Effector CD4-positive, alpha-beta T cell (primary cell): ENCODE measurements at places on chromosomes 7 and 10.

DNA sequence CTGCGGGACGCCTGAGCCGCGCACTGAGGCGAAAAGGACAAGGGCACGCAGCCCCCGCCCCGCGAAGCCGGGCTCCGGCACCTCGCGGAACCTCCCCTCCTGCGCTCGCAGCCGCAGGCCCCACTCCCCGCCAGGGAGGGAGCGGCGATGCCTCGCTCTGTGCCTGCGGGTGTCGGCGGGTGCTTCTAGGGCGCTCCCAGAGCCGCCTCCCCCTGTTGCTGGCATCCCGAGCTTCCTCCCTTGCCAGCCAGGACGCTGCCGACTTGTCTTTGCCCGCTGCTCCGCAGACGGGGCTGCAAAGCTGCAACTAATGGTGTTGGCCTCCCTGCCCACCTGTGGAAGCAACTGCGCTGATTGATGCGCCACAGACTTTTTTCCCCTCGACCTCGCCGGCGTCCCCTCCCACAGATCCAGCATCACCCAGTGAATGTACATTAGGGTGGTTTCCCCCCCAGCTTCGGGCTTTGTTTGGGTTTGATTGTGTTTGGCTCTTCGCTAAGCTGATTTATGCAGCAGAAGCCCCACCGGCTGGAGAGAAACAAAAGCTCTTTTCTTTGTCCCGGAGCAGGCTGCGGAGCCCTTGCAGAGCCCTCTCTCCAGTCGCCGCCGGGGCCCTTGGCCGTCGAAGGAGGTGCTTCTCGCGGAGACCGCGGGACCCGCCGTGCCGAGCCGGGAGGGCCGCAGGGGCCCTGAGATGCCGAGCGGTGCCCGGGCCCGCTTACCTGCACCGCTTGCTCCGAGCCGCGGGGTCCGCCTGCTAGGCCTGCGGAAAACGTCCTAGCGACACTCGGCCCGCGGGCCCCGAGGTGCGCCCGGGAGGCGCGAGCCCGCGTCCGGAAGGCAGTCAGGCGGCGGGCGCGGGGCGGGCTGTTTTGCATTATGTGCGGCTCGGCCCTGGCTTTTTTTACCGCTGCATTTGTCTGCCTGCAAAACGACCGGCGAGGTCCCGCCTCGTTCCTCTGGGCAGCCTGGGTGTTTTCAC is 519 bp downstream of the ITGB8 start:
- no peak for DNase-seq

- no peak for DNase-seq
Observed at GRCh38 chr10:78455811-78456210, 422.1 kb downstream of the RPS24 start.

DNA sequence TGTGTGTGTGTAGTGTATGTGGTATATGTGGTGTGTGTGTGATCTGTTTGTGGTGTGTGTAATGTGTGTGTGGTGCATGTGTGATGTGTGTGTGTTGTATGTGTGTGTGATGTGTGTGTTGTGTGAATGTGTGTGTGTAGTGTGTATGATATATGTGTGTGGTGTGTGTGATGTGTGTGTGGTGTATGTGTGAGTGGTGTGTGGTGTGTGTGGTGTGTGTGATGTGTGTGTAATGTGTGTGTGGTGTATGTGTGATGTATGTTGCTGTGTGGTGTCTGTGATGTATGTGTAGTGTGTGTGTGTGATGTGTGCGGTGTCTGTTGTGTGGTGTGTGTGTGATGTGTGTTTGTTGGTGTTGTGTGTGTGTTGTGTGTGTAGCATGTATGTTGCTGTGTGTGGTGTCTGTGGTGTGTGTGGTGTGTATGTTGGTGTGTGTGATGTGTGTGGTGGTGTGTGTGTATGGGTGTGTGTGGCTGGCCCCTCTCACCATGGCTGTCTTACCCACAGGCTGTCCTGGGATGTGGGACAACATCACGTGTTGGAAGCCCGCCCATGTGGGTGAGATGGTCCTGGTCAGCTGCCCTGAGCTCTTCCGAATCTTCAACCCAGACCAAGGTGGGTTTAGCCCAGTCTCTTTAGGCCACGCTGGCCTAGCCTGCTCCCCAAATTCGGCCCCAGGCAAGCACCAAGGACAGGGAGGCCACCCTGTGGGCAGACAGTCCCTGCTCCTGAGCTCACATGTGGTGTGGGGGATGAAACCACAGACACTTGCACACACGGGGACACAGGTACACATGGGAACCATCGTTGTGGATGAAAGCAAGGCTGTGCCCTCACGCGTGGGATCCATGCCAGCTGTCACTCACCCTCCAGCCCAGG is 25.6 kb downstream of the ADCYAP1R1 start:
- DNase-seq = no peak

DNA sequence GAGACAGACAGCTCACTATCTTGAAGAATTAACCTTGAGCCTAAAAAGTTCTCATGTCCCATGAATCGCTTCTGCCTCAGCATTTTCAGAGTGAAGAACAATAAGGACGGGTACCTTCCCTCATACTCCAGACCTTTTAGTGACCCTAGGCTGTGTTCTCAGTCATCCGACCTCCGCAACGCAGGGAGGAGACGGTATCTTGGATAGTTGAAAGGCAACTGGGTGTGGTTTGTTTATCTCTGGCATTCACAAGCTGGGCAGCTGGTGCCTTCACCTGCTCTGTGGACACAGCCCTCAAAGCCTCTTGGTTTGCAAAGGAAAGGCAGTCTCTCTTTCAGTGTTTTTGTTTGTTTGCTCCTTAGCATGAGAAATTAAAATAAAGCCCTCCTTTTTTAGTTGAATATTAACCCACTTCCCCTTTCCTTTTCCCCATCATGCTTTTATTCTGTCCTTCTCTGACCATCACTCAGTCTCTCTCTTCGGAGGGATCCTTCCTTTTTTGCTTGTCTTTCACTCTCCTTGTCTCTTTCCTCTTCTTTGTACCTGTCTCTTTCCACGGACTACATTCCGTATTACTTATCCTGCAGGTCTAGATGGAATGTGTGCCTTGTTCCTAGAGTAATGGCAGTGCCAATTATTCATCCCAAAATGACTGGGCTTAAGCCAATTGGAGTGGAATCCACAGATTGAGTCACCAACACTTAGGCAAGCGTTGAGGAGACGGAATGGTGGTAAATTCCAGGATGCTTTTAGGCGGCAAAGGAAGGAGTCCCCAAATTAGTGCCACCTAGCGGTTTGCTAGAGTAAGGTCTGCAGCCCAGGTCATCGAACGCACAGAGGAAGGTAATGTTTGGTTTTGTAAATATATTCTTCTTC is 45.8 kb downstream of the PRR15 start:
- DNase-seq = no peak

DNA sequence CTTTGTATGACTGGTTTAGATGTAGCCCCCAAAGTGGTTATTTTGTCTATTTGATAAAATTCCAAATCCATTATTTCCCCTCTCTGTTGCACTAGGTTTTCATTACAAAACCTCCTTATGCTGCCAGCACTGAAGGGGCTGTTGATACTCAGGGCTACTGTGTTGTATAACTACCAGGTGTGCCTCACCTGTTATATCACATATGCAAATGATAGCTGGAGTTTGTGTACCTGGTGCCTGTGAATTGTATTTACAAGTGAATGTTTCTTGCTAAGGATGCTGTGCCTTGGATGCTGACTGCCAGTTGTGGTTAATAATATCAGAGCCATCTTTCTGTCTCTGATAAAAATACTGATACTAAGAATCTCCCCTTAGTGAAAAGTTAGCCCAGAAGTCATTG is 84.8 kb upstream of the CCDC6 start:
- DNase-seq = no peak

DNA sequence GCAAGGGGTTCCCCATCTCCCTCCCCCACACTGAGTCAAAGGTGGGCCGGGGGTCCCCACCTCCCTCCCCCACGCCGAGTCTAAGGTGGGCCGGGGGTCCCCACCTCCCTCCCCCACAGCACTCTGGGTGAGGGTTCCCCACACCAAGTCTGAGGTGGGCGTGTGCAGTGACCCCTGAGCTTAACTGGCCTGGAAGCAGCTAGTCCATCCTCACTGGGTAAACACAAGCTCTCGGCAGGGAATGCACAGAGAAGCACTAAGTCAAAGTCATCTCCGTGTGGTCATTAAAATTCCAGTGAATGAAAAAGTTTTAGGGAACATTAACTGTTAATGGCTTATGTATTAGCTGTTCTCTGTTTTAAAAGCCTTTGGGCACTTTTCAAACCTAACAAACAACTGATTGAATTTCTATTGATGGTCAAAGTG is 43.7 kb upstream of the PRKAR1B start:
- no peak for DNase-seq

GRCh38 chr10:110764793-110765512 is 106.8 kb upstream of the PDCD4 start:
- no peak for DNase-seq

DNA sequence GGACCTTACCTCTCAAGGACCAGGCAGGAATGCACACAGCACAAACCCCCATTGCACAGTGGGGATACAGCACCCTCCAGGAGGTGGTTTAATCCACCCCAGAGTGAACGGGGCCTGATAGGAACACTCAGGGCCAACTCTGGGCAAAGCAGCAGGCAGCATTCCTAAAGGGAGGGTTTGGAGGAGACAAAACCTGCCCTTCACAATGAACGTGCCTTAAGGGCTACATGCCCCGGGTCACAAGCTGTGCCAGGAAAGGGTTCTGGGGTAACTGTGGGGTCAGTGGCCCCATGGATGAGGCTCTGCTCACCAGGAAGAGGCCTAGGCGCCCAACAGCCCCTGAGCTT is 1.1 kb downstream of the GPRIN2 start:
- no peak for DNase-seq

DNA sequence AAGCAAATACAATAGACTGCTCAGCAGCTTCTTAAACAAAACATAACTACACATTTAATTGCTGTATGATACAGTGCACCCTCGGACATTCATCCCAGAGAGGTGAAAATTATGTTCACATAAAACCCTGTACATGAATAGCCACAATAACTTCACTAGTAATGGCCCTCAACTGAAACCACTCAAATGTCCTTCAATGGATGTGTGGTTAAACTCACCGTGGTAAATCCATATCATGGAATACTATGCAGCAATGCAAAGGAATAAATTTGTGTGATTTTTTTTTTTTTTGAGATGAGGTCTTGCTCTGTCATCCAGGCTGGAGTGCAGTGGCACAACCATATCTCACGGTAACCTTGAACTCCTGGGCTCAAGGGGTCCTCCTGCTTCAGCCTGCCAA is 252.7 kb downstream of the TCERG1L start:
- no peak for DNase-seq

DNA sequence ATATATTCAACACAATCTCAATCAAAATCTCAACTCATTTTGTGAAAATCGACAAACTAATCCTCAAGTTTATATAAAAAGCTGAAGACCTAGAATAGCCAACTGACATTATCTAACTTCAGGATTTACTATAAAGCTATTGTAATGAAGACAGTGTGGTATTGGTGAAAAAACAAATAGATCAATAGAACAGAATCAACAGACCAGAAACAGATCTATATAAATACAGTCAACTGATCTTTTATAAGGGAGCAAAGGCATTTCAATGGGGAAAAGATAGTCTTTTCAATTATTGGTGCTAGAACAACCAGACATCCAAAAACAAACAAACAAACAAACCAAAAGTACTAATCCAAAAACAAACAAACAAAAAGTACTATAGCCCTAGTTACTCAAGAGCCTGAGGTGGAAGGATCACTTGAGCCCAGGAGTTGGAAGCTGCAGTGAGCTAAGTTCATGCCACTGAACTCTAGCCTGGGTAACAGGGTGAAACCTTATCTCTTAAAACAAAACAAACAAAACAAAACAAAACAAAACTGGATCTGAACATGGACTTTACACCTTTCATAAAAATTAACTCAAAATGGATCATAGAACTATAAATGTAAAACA is 26.6 kb upstream of the AKR1D1 start:
- DNase-seq = no peak

DNA sequence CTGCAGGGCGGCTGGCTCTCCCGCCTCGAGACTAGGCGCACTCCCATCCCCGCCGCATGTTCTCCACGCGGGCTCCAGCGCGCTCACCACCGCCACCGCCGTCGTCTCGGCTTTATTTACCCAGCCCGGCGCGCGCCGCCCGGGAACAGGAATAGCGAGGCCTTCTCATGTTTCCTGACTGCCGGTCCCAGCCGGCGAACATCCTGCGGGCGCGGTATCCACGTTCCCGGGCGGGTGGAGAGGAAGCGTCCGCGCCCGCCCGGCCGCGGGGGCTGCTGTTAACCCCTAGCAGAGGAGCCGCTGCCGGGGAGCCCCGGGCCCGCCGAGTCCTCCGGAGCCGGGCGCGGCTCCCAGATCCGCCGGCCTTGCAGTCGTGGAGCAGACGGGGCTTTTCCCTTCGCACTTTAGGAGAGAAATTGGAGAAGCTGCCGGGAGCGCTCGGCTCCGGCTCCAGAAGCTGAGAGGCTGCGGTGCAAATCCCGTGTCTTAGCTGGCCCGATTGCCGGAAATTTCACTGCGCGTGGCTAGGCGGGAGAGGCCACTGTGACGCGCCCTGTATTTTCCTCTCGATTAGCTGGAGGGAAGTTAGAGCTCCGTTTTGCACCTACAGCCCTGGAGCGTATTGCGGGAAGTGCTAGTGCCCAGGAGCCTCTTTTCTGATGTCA is at the start of gene MKX:
TSS of gene MKX (minus strand) at position 88 of the 665 bp plus-strand sequence. CDS start 2,404 bp downstream, outside the sequence.
- no peak for DNase-seq

DNA sequence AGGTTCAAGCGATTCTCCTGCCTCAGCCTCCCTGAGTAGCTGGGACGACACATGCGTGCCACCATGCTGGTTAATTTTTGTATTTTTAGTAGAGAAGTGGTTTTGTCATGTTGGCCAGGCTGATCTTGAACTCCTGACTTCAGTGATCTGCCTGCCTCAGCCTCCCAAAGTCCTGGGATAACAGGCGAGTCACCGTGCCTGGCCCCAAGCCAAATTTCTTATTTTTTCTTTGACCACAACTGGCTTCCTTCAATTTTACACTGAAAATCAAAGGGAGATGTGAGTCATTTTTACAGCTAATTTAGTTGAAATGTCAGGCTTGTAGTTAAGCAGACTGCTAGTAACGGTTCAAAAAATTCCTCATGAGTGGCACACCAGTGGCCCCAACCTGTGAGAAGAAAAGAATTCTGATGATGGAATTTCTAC is 7.8 kb downstream of the RNF216 start:
- DNase-seq = no peak

DNA sequence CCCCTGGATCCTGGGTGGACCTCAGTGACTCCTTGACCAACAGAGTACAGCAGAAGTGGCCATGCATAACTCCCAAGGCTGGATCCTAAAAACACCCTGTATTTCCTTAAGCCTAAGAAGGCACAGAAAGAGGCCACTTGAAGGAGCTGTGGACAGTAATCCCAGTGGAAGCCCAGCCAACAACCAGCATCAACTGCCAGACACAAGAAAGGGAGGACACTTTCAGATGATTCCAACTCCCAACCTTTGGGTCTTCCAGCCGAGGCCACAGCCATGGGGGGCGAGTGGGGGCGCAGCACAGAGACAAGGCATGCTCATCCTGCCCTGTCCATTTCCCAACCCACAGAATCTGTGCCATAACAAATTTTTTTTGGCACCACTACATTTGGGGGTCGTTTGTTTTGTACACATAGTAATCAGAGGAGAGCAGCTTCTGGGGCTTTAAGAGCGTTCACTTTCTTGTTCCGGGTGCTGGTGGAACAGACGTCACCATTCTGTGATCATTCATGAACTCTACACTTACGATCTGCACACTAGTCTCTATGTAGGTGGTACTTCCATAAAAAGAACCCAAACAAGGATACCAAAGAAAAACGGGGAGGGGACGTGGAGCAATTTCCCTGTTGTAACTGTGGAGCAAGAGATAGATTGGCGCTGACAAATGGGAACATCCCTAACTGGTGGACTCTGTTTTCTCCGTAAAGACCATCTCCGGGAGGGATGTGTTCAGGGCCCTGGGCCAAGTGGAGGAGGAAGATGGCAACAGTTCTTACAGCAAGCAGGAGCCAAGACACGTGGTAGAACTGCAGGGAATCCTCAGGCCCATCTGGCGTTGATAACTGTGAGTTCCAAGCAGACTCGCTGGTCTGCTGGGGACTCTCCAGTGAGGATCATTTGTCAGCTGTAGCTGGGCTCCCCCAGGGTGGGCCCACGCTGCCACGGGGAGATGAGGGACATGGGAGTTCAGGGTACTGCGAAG is 6.0 kb upstream of the SLC29A3 start:
- DNase-seq = no peak
